Stimulated activated CD4-positive, alpha-beta T cell treated with anti-CD3 and anti-CD28 coated beads, TNF-alpha, amount 100 ng/mL, for 1 hour (primary cell): ENCODE measurements at places on chromosomes 2 and 18.

DNA sequence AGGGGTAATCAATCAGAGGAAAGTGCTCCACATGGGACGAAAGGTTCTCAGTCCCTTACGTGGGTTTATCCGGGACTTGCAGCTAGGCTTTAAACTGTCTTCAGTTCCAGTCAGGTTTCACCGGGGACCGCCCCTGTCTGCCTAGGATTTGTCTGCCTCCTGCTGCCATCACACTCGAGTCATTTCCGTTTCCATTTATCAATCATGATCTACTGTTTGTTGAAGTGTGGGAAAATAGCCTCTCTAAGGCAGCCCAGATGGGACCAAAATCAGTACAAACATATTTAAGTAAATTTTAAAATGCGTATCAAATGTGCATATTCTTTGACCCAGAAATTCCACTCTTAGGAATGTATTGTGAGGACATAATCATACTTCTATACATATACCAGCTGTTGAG lies 10.5 kb downstream of the TRAPPC12 start:
- DNase-seq = no peak

DNA sequence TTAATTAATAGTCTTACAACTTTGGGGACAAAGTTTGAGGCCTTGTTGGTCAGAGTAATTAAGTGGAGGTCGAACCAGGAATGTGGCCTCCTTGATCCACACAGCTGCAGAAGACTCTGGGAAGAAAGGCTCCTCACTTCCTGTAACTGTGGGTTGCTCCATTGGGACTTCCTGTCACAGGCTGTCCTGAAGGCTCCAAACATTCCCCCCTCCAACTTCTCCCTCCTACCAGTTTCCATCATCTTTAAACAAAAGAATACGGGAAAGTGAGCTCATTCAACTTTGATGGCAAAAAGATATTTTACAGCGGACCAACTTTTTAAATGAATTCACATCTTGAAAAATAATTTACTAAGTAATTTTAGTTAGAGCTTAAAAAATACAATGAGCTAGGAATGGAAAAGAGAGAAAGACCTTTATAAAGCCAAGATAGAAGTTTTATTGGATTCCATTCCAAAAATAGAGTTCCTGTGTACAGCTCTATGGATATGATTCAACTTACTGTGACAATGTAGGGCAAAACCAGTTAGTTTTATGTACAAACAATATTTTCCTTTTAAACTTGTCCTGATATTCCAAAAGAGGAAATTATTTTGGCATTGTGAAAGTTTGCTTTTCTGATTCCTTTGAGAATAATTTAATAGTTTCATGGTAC lies 212.0 kb upstream of the NABP1 start:
- DNase-seq = no peak

DNA sequence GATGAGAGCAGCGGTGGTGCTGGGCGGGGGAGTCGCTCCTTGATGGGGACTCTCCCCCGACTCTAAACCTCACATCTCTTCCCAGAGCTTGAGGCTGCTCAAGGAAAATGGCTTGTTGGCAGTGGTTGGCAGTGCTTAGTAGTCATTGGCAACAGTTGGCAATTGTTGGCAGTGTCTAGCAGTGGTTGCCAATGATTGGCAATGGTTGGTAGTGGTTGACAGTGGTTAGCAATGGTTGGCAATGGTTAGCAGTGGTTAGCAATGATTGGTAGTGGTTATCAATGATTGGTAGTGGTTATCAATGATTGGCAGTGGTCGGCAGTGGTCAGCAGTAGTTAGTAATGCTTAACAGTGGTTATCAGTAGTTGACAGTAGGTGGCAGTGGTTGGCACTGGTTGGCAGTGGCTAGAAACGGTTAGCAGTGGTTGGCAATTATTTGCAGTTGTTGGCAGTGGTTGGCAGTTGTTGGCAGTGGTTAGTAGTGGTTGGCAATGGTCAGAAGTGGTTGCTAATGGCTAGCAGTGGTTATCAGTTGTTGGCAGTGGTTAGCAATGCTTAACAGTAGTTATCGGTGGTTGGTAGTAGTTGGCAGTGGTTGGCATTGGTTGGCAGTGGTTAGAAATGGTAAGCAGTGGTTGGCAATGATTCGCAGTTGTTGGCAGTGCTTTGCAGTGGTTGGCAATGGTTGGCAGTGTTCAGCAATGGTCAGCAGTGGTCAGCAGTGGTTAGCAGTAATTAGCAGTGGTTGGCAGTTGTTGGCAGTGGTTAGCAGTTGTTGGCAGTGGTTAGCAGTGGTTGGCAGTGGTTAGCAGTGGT lies 85.4 kb upstream of the OTOS start:
- DNase-seq = no peak

DNA sequence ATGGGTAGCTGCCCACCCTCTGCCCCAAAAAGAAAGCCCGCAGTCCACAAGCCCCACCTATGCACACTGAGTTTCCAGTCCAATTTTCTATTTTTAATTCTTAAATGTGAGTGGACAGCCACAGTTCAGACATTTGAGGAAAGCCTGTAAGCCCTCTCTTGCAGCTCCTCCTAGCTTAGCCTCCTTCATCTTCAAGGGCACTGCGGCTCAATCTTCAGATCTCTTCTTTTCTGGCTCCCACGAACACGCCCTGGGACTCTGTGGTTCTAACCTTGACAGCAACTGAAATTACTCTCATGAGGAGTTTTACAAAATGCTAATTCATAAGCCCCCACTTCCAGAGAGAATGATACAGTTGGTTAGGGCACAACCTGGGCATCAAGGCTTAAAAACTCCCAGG lies 144.0 kb downstream of the MSH2 start:
- DNase-seq = no peak

- DNase-seq = no peak
Measured at GRCh38 chr18:59032308-59032707, 107.4 kb upstream of the SEC11C start.

- DNase-seq = no peak
Measured at GRCh38 chr2:141534666-141535362, 596.0 kb downstream of the LRP1B start.

DNA sequence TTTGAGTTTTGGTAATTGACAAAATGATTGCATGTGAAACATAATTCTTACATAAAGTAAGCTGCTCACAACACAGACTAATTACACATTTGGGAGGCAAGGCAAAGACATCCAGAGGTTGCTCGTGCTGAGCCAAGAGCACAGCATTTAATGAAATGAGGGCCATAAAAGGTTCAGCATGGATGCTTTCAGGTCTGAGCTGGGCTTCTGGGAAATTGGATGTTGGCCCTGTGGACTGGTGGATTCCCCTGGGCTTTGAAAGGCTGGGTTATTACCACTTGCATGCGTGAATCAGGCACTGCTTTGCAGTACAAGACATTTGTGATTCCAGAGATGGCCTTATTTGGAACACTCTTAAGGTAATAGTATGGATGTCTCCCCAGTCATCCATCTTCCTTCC lies 533.5 kb upstream of the NRP2 start:
- no peak for DNase-seq

DNA sequence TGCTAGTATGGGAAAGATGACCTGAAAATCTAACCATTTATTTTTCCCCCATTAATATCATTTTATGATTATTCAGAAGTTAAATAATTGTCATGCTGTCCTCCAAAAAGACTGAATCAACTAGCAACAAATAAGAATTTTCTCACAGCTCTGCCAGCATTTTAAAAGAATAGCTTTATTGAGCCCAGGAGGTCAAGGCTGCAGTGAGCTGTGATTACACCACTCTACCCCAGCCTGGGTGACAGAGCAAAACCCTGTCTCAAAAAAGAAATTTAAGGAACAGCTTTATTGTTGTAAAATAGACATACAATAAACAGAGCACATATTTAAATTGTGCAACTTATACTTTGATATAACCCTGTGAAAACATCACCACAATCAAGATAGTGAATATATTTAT lies 24.8 kb upstream of the IL1A start:
- no peak for DNase-seq

GRCh38 chr18:3458952-3459853 lies 9.2 kb downstream of the TGIF1 start:
- DNase-seq = no peak
